ENCODE measurements at places on chromosomes 5 and 9.

GRCh38 chr9:69330580-69330979 is 5.6 kb downstream of the ENTREP1 start:
- DNase-seq = no peak

GRCh38 chr5:178462816-178463215 is 127.4 kb downstream of the COL23A1 start:
- DNase-seq = no peak

DNA sequence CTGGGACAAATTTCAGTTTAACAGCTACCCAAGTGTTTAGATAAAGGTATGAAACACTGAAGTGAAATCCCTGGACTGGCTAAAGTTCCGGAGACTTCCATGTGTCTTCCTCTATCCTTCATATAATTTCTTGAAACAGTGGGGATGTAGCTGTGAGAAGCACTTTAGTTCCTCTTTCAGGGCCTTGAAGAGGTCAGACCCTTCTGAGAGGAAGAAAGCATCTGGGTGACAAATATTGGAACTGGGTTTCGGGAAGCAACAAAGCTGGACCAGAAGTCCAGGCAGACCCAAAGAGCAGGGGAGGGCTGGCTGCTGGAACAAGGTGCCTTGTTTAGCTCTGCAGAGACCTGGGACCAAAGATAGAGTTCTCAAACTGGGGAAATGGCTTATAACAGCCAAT is 75.4 kb upstream of the ZFAND5 start:
- DNase-seq = peak; percentile 20

- no peak for DNase-seq
These were observed 61.7 kb upstream of the PDE4D start for GRCh38 chr5:59955241-59955640.

- no peak for DNase-seq
These were observed 66.0 kb upstream of the SMIM15 start for GRCh38 chr5:61228229-61228628.

- no peak for DNase-seq
These were observed 83.1 kb upstream of the RASA1 start for GRCh38 chr5:87184605-87185004.

GRCh38 chr9:123262338-123262737 is 6.0 kb downstream of the STRBP start:
- no peak for DNase-seq

- DNase-seq = no peak
These were observed 45.1 kb upstream of the UGCG start for GRCh38 chr9:111851553-111851952.

GRCh38 chr9:131804826-131805225 is 65.0 kb upstream of the RAPGEF1 start:
- no peak for DNase-seq
